Activated T-cell treated with anti-CD3 and anti-CD28 coated beads for 1 hour (primary cell): ENCODE measurements at places on chromosomes 3 and 15.

DNA sequence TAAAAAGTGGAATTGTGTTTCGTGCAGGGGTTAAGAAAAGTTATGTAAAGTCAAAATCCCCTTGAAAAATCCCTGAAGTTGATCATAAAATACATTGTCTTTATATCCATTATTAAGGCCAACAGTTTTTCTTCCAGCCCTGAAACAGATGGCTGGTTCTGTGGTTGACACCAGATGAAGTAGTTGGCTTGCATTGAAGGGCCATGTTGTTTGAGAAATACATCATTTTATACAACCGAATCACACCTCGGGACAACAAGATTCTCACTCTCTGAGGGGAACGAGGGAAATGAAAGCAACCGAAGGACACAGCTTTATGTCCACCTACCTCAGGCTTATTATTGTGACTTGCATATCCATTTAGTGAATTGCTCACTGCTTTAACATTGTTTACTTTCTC is 126.0 kb upstream of the MITF start:
- no peak for DNase-seq

- DNase-seq: no peak
Measured at GRCh38 chr3:192408007-192408646, 319.2 kb downstream of the FGF12 start.

- no peak for DNase-seq
Measured at GRCh38 chr3:123730829-123731228, 146.0 kb upstream of the HACD2 start.

DNA sequence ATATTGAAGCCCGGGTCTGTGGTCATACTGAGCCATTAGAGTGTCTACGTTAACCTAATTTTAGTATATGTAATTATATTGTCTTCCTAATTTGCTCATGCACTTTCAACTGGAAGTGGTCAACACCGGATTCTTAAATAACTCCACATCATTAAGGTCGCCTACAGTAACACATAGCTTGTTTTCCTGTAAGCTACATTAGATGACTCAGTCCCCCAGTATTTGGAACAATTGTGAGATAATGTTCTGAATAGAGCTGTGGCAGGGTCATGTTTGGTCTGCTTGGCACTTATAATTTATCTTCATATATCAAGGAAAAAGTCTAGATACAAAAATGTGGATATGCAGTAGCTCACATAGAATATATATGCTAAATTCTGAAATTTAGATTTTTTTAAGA is 486.2 kb downstream of the IGSF11 start:
- DNase-seq: no peak

GRCh38 chr15:55247766-55248427 is 41.7 kb downstream of the RAB27A start:
- no peak for DNase-seq

DNA sequence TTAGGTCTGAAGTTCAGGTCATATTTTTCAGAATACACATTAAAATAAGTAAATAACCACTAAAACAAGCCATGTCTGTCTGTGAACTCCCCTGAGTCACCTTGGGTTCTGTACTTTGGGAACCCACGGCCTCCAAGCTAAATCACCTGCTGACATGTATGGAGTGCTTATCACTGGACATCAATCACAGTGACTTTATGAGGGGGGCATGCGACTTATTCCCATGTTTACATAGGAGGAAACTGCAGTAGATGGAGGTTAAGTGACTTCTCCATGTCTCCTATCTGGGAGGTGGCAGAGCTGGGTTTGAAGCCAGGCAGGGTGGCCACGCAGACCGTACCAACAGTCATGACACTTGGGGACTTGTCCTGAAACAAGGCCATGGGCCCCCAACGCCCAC is 8.1 kb downstream of the ITIH4 start:
- DNase-seq: no peak
